ENCODE measurements at places on chromosomes 3 and 15.

DNA sequence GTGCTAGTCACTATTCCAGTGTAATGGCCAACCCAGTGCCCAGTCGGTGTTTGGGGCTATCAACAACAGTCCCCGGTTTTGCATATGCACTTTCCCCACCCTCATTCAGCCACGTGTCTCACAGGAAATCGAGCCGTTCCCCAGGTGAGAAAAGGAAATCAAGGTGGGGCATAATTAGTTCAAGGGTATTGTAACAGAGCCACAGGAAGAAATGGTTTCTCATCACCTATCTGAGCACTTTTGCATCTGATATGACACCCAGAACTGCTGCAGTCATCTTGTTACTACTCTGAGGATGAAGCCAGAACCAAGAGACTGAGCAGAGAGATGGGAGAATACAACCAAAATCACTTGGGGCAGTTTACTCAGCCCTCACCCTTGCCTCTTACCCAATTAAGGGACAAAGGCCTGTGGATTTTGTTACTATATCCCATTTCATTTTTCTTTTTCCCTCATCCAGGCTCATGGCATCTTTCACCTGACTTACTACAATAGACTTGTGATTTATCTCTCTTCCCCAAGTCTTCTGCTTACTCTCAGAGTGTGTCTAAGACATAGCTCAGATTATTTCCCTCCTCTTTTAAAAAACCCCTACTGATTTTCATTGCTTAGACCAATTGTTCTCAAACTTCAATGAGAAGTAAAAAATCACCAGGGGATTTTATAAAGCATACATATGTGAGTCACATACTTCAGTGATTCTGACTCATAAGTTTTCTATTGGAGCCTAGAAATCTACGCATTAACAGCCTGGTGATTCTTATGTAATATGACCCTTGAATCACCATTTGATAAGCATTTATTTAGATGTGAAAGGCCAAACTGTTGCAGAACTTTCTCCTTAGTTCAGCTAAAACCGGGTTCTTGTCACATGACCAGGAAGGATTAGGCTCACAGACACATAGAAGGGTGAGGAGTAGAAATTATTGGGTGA is 40.5 kb downstream of the TRAT1 start:
- DNase-seq, result no peak

- DNase-seq, result no peak
Observed at GRCh38 chr3:4828279-4829030, 150.8 kb upstream of the BHLHE40 start.

DNA sequence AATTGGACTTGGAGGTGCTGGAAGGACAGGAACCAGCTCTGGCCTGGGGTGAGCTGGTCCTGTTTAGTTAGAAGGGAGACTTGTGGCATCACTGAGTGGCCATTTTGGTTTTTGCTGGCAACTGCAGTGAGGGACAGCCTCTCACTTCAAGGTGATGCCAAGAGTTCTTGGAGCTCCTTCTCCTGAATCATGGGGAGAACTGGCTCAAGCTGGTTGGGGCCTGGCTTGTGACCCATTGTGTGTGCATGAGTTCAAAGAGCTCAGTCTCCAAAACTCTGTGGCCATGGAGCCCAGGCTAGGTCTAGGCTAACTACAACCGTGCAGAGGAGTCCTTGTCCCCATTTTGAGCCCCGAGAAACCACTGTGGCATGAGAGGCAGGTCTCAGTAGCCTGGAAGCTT is 60.1 kb upstream of the ZNF148 start:
- DNase-seq, result no peak

DNA sequence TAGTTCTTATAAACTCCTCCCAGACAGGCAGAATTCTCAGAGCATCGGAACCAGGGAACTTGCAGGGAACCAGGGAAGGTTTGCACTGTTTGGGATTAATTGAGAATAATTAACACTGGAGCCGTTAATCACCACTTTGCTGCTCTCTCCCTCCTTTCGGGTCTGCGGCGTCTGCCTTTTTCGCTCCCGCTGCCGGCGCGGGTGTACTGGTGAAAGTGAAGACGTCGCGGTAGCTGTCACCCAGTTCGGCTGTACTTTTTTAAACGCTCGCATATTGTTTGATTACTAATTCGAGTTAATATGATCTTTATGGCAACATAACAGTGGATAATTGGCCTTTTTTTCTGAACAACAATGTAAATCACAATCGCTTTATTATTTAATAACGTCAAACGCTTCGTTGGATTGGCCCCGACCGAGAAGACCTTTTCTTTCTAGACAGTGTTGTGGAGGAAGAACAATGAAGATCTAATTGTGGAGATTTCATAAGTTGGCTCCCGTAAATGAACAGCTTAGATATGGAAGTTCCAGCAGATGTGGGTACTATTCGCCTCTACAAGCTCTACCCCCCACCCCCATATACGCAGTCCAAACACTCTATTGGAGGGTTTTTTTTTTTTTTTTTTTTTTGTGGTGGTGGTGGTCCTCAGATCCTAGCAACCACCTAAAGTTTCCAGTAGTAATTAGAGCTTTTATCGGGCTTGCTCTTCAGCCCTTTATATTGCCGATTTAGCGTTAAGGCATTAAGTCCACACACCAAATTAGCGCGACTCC is 12.7 kb downstream of the SOX2 start:
- DNase-seq, result no peak

GRCh38 chr3:94587291-94587690 is 524.4 kb downstream of the NSUN3 start:
- DNase-seq, result no peak
